ENCODE measurements at places on chromosomes 12 and 14. TPM values are rescaled to one million over a fixed set of nuclear protein-coding genes. Genes with fewer than 3 reads are reported as not detected.

Gene COX8C
- total RNA-seq: not detected

DNA sequence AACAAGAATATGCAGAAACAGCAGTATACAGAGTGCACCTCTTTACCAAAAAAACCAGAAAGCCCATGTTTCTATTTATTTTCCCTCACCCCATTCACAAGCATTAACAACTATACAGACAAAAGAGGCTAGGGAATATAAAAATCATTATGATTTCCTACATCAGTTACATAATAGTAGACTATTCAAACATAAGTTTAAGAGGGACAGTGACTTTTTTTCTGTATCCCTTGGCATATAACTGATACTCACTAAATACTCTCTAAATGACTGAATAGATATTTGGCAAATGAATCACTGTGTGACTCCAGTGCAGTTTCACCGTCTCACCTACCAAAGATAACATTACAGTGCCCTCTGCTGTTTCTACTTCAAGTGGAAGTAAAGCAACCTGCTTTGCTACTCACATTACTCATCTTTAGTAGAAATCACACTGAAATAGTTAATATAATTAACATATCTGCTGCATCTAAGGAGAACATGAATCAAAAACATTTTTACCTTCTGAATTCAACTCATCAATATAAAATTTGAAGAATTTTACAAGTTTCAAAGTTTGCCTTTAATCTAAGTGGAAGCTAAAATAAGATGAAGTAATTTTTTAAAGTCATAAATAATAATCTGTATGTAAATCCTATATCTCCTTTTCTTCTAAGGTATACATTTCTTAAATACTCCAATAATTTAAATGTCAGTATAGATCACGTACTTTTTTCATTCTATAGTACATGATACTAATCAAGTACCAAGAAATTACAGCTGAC lies 103.8 kb downstream of the OSBPL8 start:
- H3K4me1 ChIP-seq: no peaks in the 10 kb centered on the region
- no peak for DNase-seq
- H3K36me3 ChIP-seq: peaks cover 5% of the 10 kb centered on the region
- no peak overlapping the region for H3K27ac ChIP-seq

DNA sequence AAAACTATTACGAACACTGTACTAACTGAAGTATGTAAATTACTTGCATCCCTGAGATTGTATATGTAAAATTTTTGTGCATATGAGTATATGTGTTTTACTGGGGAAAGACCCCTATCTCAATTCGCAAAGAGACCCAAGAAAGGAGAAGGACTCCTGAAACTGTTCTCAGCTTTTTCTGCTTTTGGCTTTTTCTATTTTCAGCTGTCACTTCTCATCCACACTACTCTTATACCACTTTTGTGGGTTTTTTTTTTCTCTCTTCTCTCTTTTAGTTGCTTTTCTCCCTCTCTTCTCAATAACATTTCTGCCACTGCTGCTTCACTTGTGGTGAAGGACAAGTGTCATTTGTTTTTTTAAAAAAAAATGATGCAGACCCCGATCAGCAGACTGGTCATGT lies 39.8 kb downstream of the NIN start:
- no peak overlapping the region for H3K27ac ChIP-seq
- no peak for DNase-seq
- peaks cover 3% of the 10 kb centered on the region for H3K4me1 ChIP-seq

DNA sequence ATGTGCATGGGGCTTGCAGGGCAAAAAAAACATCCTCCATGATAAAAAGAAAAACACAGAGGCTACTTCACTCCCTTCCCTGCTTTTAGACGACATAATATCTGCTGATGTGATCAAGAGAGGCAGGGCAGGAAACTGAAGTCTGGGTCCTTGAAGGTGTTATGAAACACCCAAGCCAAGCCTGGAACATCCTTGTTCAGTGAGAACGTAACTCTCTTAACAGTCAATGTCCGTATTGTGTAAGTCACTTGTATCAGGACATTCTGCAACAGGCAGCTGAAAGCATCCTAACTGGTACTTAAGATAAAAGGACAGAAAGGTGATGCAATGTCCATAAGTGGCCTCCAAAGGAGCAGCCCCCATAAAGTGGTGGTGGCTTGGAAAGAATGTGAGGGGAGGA lies 20.0 kb downstream of the KCNK10 start:
- no peaks in the 10 kb centered on the region for H3K4me1 ChIP-seq
- no peak for DNase-seq
- peaks cover 18% of the 10 kb centered on the region for H3K27me3 ChIP-seq
- no peak overlapping the region for H3K4me3 ChIP-seq

DNA sequence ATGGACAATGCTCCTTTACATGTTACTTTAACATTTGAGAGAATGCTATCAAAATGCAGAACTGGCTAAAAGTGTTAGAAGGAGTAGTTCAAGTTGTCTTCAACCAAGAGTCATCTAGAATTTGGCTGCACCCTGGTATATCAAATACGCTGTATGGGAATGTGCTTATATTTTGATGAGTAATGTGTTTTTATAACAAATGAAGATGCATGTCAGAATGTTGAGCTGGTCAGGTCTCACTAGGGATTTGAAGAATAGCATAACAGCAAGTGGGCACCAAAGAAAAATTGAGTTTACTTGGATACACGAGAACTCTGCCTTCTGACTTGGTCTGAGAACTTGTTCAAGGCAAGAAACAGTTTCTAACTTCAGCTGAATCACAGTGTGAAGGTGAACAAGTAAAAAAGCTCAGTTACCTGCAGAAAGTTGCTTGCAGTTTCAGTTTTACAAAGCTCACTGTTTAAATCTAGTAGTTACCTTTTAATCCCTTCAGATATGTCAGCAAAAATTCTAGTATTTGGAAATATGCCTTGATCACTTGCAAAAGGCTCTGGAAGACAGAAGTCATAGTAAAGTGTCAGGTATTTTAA lies 82.3 kb downstream of the PDE3A start:
- peaks cover 30% of the 10 kb centered on the region for H3K36me3 ChIP-seq
- H3K27ac ChIP-seq: no peak overlapping the region
- no peak overlapping the region for H3K4me3 ChIP-seq
- peaks cover 27% of the 10 kb centered on the region for H3K4me1 ChIP-seq
- DNase-seq: no peak

Gene JPH4
- total RNA-seq: not detected

GRCh38 chr14:61591862-61592261 lies 103.5 kb upstream of the HIF1A start:
- H3K27me3 ChIP-seq: no peaks in the 10 kb centered on the region
- H3K36me3 ChIP-seq: no peaks in the 10 kb centered on the region
- no peak for DNase-seq
- H3K27ac ChIP-seq: no peak overlapping the region
- H3K4me1 ChIP-seq: peaks cover 14% of the 10 kb centered on the region

Gene SLC10A1
- total RNA-seq: not detected

Gene TOX4
- 71.8 TPM for total RNA-seq

DNA sequence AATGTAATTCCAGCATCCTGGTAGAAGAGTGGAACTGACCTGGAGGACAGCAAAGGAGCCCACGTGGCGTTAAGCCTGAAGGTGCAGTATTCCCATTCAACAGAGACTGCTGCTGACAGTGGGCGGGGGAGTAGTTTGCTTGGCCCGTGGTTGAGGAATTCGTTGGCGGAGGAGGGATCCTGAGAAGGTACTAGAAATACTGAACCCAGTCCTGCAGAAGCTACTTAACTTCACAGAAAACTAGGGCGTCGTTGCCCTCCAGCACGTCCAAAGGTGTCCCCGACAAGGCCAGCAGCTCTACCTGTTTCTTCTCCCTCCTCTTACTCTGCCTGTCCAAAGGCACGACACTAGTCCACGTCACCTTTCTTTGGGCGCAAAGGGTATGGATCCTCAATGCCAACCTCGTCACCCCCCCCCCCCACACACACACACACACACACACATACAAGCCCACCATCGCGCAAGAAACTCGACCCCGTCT lies 303 bp downstream of the PUS7L start:
- no peaks in the 10 kb centered on the region for H3K27me3 ChIP-seq
- H3K27ac ChIP-seq: peak overlapping the region; percentile 83
- H3K4me3 ChIP-seq: peak overlapping the region; percentile 90
- H3K36me3 ChIP-seq: peaks cover 3% of the 10 kb centered on the region
